ENCODE measurements at places on chromosomes 7 and 10.

DNA sequence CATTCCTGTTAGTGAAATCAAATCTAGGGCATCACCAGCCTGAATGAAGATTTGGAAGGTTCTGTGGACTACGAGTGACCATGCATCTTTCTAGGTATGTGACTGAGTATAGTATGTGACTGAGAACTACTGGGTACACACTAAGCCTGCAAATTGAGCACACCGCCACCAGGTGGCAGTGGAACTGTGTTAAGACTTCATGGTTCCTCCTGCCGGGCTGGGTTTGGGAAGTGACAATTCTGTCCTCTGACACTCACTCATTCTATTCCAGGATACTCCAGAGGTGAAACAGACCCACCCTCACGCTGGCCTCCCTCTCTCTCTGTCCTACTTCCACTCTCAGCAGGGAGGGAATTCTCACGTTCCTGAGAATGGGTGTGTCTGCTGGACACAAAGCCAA lies 84.0 kb upstream of the TMEM248 start:
- H3K4me1 ChIP-seq = no peaks in the 10 kb centered on the region
- DNase-seq = no peak
- H3K27ac ChIP-seq = no peak overlapping the region
- no peaks in the 10 kb centered on the region for H3K36me3 ChIP-seq
- no peaks in the 10 kb centered on the region for H3K27me3 ChIP-seq

GRCh38 chr10:116469437-116469836 lies 41.8 kb downstream of the PNLIPRP3 start:
- H3K4me1 ChIP-seq = no peaks in the 10 kb centered on the region
- no peak overlapping the region for H3K27ac ChIP-seq
- no peaks in the 10 kb centered on the region for H3K27me3 ChIP-seq

DNA sequence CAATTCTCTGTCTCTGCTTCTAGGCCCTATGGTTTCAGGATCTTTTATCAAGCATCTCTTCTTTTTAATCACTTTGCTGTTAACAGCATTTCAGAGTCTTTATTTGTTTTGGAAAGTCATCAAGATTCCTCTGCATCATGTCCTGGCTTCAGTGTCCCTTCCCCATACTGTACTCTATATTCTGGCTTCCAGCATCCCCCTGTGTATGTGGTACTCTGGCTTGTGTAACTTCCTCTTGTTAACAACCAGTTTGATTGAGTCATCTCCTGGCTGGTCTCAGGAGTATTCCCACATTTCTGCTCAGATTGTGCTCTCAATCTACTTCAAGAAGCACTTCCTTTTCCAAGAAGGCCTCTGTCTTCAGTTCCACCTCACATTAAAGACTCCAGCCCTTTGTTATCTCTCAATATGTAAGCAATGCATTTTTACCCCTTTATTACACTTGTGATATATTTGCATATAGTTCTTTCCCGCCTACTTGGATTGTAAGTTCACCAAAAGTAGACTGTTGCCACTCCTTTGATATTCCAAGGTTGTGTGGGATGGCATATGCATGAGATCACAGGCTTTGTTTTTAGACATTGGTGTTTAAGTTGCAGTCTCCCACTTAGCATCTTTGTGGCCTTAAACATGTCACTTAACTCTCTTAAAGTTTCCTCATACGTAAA lies 15.1 kb upstream of the ATE1 start:
- no peaks in the 10 kb centered on the region for H3K36me3 ChIP-seq
- no peak for DNase-seq
- no peaks in the 10 kb centered on the region for H3K27me3 ChIP-seq

DNA sequence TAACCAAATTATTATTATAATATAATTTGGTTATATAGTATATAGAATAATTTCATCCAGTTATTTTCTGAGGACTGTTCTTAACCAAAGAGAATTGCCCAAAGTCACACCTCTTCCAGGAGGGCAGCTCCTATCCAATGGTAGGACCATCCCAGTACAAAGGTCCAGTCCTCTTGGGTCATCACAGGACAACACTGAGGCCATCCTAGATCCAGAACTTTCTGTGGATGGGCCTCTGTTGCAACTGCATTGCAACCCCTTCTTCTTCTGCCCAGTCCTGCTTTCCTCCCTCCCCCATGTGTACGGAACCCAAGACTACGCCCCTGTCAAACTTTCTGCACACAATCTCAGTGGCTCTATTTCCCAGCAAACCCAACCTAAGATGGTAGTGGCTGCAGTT lies 5.4 kb upstream of the HABP2 start:
- no peak overlapping the region for H3K4me3 ChIP-seq
- H3K4me1 ChIP-seq = no peaks in the 10 kb centered on the region
- H3K27ac ChIP-seq = no peak overlapping the region
- no peak for DNase-seq

DNA sequence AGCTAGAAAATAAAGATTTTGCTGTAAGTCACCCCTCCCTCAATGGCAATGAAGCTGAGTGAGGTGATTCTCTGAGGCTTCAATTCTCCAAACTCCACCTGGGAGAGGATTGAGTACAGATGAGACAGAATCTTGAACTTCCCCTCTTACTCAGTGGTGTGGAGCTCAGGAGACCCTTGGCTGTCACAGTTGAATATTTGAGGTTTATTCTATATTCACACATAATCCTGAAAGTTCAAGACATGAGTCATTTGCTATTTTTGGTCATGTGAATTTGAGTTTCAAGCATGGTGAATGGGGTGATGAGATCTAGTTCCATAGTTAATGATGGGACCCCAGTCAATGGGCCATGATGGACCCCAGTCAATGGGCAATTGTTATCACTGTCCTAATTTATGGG lies 13.9 kb upstream of the TECTB start:
- no peak overlapping the region for H3K4me3 ChIP-seq
- no peak overlapping the region for H3K27ac ChIP-seq
- no peaks in the 10 kb centered on the region for H3K27me3 ChIP-seq
- H3K4me1 ChIP-seq = no peaks in the 10 kb centered on the region
- no peak for DNase-seq

- H3K27ac ChIP-seq = no peak overlapping the region
- no peak overlapping the region for H3K4me3 ChIP-seq
- no peaks in the 10 kb centered on the region for H3K36me3 ChIP-seq
- H3K4me1 ChIP-seq = no peaks in the 10 kb centered on the region
- no peak for DNase-seq
These were observed 66.2 kb downstream of the LOXL4 start for GRCh38 chr10:98201760-98202159.

GRCh38 chr10:34539533-34540315 lies 275.4 kb downstream of the PARD3 start:
- peak overlapping the region; percentile 36 for H3K4me3 ChIP-seq
- H3K36me3 ChIP-seq = no peaks in the 10 kb centered on the region
- no peaks in the 10 kb centered on the region for H3K27me3 ChIP-seq
- DNase-seq = no peak
- H3K27ac ChIP-seq = peak overlapping the region; percentile 35
- no peaks in the 10 kb centered on the region for H3K4me1 ChIP-seq

DNA sequence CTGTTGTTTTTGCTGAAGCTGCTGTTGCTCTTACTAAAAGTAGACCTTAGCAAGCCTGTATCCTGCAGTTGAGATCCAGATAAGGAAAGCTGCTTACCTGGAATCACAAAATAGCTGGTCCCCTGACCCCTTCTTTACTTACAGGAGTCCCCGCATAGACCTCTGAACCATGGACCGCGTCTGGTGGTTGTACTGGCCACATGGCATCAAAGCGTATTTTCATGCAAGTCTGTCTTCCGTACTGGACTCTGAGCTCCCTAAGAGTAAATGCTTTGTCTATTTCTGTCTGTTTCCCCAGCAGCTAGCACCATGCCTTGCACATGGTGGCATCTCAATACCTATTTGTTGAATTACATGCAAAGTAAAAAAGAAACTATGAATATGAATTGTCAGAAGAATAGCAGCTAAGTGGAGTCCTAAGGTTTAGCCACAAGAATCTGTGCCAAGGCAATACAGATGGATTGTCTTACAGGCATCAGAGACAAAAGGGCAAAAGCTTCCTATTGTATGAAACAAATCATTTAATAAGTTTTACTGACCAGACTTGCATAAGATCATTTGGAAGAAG lies 159.2 kb downstream of the PAXIP1 start:
- no peaks in the 10 kb centered on the region for H3K4me1 ChIP-seq
- H3K27ac ChIP-seq = no peak overlapping the region
- DNase-seq = no peak
- H3K4me3 ChIP-seq = no peak overlapping the region

GRCh38 chr7:12518920-12519681 lies 51.4 kb upstream of the SCIN start:
- H3K4me1 ChIP-seq = no peaks in the 10 kb centered on the region
- no peak overlapping the region for H3K4me3 ChIP-seq
- no peaks in the 10 kb centered on the region for H3K36me3 ChIP-seq

DNA sequence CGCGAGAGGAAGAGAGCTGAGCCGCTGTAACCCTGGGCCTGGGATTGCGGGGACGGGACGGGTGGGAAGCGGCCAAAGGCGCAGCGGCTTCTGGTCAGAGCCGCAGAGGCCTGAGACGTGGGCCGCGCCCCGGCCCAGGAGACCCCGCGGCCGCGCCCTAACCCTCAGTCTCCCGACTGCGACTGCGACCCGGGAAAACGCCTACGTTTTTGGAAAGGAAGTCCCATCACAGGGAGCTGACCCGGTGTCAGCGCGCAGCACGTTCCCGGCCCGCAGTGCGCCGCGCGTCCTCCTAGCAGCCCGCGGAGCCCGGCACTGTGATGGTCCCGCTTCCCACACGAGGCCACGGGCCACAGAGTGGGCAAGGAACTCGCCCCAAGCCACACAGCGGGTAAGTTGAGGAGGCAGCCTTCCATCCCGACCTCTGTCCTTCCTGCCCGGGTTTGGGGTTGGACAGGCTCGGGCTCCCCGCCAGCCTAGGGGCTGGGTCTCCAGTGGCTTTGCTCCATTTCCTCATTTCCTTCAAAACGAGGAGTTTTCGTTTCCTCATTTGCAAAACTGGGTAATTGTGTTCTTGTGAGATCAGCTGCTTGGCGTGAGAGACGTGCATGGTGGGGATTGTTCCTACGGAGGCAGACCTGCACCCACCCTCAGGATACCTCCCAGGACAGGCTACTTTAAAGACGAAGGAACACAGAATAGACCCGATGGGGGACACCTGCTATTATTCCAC lies 1.2 kb downstream of the GPNMB start:
- H3K4me1 ChIP-seq = peaks cover 5% of the 10 kb centered on the region
- DNase-seq = no peak
- peak overlapping the region; percentile 95 for H3K27ac ChIP-seq
- H3K27me3 ChIP-seq = no peaks in the 10 kb centered on the region
- H3K36me3 ChIP-seq = no peaks in the 10 kb centered on the region

DNA sequence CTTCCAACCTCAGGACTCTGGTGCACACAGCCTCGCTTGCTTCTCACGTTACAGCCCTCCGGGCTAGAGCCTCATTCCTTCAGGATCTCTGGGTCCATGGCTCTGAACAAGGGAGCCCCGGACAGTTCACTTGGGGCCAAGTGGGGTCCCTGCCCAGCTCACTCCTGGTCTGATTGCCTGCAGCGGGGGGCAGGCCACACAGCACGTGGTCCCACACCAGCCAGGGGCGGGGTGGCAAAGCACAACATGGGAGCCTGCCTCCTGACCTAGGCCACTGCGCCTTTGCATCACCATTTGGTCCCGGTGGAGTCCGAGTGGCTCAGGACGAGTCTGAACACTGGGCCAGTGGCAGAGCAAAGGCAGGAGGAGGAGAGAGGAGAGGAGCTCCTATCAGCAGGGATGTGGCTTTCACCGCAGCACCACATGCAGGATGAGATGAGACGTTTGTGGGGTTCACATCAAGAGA lies 13.4 kb upstream of the CRYGN start:
- no peak overlapping the region for H3K4me3 ChIP-seq
- no peaks in the 10 kb centered on the region for H3K36me3 ChIP-seq
- H3K27me3 ChIP-seq = no peaks in the 10 kb centered on the region
- no peak overlapping the region for H3K27ac ChIP-seq
- DNase-seq = no peak
- H3K4me1 ChIP-seq = no peaks in the 10 kb centered on the region

- no peaks in the 10 kb centered on the region for H3K27me3 ChIP-seq
- no peaks in the 10 kb centered on the region for H3K4me1 ChIP-seq
- no peaks in the 10 kb centered on the region for H3K36me3 ChIP-seq
- H3K27ac ChIP-seq = no peak overlapping the region
- no peak for DNase-seq
These were observed 12.6 kb upstream of the UBE2D1 start for GRCh38 chr10:58322072-58322834.

- H3K27ac ChIP-seq = no peak overlapping the region
- no peaks in the 10 kb centered on the region for H3K36me3 ChIP-seq
- H3K4me1 ChIP-seq = no peaks in the 10 kb centered on the region
- H3K27me3 ChIP-seq = no peaks in the 10 kb centered on the region
- no peak for DNase-seq
These were observed 23.0 kb upstream of the YWHAG start for GRCh38 chr7:76381814-76382213.

All from breast epithelium (tissue), 4 donors.